Left forelimb (tissue), 1 donor: ENCODE measurements at places on chromosomes 13 and 19.

DNA sequence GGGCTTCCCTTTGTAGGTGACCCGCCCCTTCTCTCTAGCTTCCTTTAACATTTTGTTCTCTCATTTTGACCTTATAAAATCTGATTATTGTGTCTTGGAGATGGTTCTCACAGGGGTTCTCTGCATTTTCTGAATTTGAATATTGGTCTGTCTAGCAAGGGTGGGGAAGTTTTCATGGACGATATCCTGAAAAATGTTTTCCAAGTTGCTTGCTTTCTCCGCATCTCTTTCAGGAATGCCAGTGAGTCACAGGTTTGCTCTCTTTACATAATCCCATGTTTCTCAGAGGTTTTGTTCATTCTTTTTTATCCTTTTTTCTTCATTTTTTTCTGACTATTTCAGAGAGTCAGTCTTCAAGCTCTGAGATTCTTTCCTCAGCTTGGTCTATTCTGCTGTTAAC, 53.6 kb downstream of the POSTN start:
- DNase-seq = no peak

- no peak for DNase-seq
These were observed 83.1 kb downstream of the AKAP11 start for GRCh38 chr13:42355092-42355485.

GRCh38 chr13:45303026-45303425, 38.0 kb downstream of the TPT1 start:
- no peak for DNase-seq

GRCh38 chr19:46950526-46951170, 69.0 kb upstream of the NPAS1 start:
- no peak for DNase-seq

DNA sequence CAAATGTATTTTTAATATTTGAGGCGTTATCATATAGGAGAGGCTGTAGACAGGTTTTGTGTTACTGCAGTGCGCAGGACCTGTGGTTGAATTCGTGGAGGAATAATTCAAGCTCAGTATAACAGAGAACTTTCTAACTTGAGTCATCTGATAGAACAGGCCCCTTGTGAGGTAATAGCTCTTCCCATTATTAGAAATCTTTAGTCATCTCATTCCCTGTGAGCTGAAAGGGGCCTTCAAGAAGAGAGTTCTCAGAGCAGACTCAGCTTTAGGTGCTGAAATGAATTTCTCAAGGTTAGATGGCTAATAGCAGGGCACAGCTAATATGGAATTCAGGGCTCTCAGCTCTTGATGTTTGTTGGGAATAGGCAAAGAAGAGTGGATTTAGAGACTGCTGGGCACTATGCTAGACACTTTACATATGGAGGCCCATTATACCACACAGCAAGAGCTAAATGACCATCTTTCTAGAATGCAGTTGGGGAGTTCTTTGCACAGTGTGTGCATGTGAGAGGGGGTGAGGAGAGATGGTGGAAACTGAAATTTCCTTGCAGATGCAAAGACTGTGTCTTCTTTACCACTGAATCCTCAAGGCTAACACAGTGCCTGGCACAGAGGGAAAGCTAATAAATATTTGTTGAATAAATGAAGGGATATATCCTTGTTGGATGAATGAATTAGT, 89.5 kb downstream of the DGKH start:
- DNase-seq = no peak

DNA sequence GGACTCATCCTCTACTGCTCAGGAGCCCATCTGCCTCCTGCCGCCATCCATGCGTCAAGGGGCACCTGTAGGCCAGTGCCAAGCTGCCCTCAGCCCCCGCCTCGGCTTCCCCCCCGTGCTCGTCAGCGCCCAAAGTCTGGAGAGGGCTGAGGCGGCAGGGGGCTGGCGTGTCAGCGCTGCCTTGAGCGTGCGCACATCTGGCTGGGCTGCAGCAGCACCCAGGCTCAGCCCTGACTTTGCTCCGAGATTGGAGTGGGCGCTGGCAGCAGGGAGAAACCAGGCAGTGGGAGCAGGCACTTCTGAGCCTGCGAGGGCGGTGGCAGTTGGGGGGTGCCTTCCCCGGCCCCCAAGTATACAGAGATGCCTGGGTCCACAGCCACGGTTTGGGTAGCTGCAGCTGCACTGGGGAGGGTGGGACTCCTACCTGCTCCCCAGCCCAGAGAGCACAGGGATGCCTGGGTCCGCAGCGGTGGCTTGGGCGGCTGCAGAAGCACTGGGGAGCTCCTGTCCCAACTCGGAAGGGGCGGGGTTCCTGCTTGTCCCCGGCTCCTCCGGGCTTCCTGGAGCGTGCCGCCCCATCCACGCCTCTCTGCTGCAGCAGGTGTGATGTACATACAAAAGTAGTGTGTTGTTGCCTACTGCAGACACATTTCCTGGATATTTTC, 44.8 kb upstream of the LPAR6 start:
- no peak for DNase-seq

- DNase-seq = no peak
These were observed 51.5 kb downstream of the SKA3 start for GRCh38 chr13:21124852-21125251.

GRCh38 chr19:662207-662961, 630 bp downstream of the RNF126 start:
- DNase-seq = no peak

DNA sequence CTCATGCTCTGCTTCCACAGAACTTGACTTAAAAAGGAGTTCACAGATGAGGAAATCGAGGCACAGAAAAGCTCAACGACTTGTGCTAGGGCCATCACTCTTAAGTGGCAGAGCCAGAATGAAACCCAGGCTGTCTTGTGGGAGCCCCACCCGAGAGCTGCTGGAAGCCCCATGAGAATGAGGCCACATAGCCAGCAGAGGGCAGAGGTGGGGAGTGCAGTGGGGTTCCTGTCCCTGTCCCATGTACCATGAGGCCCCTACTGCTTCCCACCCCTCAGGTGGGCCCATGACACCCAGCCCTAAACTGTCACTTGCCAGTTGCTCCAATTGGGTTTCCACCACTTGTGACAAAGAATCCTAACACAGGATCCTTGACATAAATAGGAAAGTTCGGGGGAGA, 175.9 kb downstream of the IRS2 start:
- no peak for DNase-seq

DNA sequence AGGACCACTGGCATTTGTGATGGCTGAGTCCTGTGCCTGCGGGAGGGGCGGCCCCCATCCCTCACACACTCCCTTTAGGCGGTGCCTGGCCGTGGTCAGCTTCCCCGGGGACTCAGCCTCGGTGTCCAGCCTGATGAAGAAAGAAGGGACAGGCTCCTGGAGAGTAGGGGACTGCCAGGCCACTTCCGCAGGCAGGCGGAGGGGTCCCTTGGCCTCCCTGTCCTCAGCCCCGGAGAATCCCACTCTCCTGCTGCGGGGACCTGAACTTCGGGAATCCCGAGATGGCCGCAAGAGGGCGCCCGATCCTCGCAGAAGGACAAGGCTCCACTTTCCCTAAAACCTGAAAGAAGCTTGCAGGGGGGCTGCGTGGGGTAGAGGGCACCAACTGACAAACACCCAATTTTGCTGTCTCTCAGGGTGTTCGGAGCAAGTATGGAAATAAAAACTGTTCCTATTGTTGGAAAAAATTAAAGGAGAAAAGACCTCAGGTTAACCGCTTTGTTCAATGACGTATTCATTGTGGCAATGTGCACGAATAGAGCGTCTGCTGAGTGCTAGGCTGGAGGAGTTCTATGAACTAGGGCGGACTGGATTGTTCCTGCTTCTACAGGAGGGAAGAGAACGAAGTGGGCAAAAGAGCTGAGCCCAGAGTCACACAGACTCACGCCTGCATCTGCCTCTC, 297.3 kb downstream of the ZNF536 start:
- peak; percentile 79 for DNase-seq

DNA sequence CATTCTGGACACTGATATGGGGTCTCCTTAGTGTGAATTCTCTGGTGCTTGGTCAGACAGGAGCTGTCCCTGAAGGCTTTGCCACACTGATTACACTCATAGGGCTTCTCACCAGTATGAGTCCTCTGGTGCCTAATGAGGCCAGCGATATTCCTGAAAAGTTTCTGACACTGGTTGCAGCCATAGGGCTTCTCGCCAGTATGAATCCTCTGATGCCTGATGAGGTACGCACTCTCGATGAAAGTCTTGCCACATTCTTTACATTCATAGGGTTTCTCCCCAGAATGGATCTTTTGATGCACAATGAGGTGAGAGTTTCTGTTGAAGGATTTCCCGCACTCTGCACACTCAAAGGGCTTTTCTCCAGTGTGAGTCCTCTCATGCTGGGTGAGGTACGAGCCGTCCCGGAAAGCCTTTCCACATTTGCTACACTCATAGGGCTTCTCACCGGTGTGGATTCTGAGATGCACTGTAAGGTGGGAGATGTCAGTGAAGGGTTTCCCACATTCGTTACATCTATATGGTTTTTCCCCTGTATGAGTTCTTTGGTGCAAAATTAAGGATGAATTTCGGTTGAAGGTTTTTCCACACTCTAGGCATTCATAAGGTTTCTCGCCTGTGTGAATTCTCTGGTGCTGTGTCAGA, 22.4 kb downstream of the ZNF329 start:
- no peak for DNase-seq

GRCh38 chr13:61695147-61695546, 279.5 kb upstream of the PCDH20 start:
- no peak for DNase-seq

DNA sequence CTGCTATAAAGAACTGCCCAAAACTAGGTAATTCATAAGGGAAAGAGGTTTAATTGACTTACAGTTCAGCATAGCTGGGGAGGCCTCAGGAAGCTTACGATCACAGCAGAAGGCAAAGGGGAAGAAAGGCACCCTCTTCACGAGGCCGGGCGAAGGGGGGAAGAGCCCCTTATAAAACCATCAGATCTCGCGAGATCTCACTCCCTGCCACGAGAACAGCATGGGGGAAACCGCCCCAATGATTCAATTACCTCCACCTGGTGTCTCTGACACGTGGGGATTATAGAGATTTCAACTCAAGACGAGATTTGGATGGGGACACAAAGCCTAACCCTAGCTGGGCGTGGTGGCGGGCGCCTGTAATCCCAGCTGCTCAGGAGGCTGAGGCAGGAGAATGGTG, 42.8 kb downstream of the SLC6A16 start:
- no peak for DNase-seq

GRCh38 chr19:34818270-34818669, 45.3 kb upstream of the ZNF599 start:
- DNase-seq = no peak

GRCh38 chr19:53466726-53467484, 628 bp upstream of the ZNF813 start:
- no peak for DNase-seq

- no peak for DNase-seq
These were observed 1.0 kb upstream of the PLK5 start for GRCh38 chr19:1522838-1523237.

- DNase-seq = no peak
These were observed 131.5 kb downstream of the IER2 start for GRCh38 chr19:13281567-13282291.

GRCh38 chr13:34942732-34943435, 814 bp downstream of the NBEA start:
- DNase-seq = peak; percentile 66

GRCh38 chr19:38722947-38723605, 21.2 kb downstream of the CAPN12 start:
- no peak for DNase-seq

DNA sequence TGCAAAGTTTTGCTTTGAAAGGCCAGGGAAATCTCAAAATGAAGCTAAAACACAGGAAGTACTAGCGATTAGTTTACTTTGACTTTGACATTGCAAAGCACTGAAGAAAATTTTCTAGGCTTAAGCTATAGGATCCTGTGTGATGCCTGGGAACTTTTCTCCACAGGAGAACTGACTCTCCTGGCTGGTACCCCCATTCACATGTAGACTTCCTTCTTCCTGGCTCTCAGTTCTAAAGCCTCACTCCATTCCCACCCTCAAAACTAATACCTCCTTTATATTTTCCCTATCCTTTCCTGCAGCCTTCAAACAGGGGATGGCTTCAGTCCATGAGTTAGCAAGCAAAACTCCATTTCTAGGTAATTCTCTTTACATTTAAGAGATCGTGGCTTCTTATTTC, 189.5 kb downstream of the SLITRK1 start:
- no peak for DNase-seq
